ENCODE measurements at places on chromosomes 1 and 21.

DNA sequence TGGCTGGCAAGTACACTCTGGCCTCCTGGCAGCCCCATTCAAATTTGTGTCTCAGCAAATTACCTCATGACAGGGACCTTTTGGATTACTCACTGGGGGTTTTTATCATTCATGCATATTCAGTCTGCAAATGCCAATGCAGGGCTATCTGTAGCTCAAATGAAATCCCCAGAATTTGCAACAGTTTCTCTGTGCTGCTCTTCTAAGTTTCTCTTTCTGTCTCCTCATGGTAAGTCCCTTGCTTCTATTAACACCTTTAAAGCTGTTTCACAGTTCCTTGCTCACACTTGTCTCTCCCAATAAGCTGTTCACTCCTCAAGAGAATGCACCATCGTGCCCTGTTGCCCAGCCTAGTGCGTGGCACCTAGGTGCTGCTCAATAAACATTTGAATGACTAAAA is 3.3 kb upstream of the FAM78B start:
- no peak for DNase-seq

DNA sequence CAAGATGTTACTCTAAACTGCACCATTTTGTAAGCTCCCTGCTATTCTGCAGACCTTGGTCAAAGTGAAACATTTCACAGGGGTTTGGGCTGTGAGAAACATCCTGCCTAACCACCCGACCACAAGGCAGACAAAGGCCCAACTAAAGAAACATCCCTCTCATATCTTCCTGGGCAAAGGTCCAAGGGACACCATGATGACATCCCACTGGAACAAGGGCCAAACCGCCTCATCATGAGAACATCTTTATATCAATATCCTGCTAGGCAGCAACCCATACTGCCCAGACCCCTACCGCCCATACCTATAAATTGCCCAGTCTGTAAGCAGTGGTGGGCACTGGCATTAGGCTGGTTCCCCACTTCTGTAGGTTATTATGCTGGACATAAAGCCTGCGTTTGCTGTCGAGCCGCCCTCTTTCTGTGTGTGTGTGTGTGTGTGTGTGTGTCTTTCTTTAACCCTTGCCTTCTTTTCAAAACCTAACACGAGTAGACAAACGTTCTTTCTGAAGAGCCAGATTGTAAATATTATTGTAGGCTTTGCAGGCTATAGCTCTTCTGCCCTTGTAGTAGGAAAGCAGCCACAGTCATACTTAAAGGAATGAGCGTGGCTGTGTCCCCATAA is 1.0 kb upstream of the PPIE start:
- DNase-seq, result no peak

GRCh38 chr1:155125946-155126555 is 1.6 kb upstream of the EFNA1 start:
- no peak for DNase-seq

DNA sequence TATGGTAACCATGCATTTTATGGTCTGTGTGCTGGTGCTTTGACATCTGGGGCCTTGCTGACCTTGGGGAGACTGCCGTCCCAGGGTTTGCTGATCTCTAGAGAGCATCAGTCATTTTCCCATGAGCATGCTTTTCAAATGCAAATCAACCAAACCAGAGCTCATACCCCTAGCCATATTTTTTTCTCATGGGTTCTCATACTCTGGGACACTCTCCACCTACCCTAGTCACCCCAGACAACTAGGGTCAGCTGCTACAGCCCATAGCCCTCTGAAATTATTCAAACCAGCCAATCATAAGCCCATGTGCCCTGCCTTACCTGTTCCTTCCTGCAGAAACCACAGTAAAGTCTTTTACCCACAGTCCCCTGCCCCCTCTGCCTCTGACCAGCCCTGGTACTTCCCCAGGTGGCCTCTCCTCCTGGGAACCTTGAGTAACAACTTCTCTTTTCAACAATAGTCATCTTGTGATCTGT is 132.0 kb downstream of the MAP3K21 start:
- no peak for DNase-seq

- DNase-seq, result no peak
Measured at GRCh38 chr1:237976331-237976730, 85.6 kb upstream of the ZP4 start.

DNA sequence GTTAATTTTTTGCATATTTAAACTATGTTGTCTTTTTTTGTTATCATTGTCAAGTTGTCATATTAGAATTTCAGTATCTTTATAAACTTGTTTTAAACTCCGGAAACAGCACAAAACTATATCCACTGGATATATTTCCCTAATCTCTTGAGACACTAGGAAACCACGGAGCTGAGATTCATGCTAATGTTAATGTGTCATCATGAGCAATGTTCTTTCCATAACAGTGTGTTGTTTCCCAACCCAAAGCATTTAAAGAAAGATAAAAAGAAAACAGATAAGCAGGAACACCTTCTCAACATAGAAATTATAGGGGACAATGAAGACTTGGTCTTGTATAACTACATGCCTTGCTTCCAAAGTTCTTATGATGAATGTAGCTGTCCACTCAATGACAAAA is 626.2 kb upstream of the TMPRSS15 start:
- DNase-seq, result no peak

GRCh38 chr1:64062529-64062928 is 140.9 kb upstream of the UBE2U start:
- no peak for DNase-seq

- no peak for DNase-seq
Measured at GRCh38 chr1:67717876-67718275, 32.9 kb downstream of the GADD45A start.

Data from CD4-positive, alpha-beta T cell treated with Interleukin-17A for 4 hours (primary cell).